ENCODE measurements at places on chromosomes 2 and 18. TPM values are rescaled to one million over a fixed set of nuclear protein-coding genes. Genes with fewer than 3 reads are reported as not detected.

DNA sequence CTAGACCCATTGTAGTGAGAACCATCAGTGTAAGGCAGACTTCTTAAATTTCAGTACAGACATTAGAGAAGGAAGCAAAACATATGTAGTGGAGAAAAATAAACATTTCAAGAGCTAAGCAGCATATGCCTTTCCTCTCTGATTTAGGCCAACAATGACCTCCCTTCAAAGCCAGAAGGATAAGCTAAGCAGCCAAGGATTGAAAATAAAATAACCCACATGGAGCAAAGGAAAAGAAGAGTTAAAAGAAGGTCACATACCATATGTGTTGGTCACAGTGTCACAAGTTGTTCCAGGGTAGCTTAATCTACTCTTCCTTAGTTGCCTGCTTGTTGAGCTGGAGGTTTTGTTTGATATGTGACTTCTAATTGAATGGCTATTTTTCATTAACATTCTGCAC is 15.6 kb upstream of the LAMA1 start:
- H3K27ac ChIP-seq, result no peak overlapping the region
- no peaks in the 10 kb centered on the region for H3K27me3 ChIP-seq
- H3K4me1 ChIP-seq, result no peaks in the 10 kb centered on the region
- H3K4me3 ChIP-seq, result no peak overlapping the region
- no peaks in the 10 kb centered on the region for H3K36me3 ChIP-seq

GRCh38 chr2:115549611-115550130 is 1107.2 kb downstream of the DPP10 start:
- H3K36me3 ChIP-seq, result no peaks in the 10 kb centered on the region
- no peak overlapping the region for H3K27ac ChIP-seq
- no peak overlapping the region for H3K4me3 ChIP-seq

The KCNIP3 gene
- 11.4 TPM for total RNA-seq

DNA sequence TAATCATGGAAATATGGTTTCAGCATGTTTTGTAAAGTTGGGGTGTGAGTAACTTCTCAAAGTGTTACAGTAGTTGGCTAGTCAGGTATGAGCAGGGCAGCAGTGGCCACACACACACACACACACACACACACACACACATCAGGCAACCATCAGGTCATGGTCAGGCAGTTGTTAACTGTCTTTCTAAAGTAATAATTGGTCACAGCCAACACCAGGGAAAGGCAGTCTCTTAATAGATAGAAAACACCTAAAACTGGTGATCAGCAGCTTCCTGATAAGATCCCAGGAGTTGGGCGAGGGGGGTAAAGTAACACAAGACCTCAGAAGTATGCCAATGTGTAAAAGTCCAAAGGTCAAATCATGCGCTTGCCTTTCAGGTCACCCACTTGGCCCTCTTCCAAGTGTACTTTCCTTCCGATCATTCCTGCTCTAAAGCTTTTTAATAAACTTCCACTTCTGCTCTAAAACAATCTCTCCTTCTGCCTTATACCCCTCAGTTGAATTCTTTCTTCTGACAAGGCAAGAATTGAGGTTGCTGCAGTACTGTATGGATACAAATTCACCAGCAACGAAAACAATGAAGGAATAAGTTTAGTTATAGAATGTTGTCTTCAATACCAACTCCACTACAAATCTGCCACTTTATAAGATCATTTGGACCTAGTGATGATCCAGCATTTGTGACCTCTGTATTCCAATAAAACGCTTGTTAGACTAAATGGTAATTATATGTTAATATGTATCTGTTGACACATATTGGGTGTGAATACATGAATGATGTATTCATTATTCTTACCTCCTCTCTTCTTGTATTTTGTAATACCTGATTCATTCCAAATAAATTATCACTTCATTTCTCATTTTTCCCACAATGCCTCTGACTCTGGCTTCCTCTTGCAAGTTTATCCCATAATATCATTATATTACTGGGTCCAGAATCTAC is 254.3 kb downstream of the METTL4 start:
- no peaks in the 10 kb centered on the region for H3K27me3 ChIP-seq
- H3K27ac ChIP-seq, result no peak overlapping the region
- H3K4me3 ChIP-seq, result no peak overlapping the region

All from Peyer's patch (tissue), 4 donors.